ENCODE measurements at places on chromosomes 2 and 18.

- no peak for DNase-seq
Observed at GRCh38 chr2:6814312-6814711, 51.4 kb downstream of the CMPK2 start.

- DNase-seq: no peak
Observed at GRCh38 chr2:130972410-130972809, 120.8 kb downstream of the FAM168B start.

GRCh38 chr2:58501371-58502160 is 260.4 kb upstream of the FANCL start:
- no peak for DNase-seq

DNA sequence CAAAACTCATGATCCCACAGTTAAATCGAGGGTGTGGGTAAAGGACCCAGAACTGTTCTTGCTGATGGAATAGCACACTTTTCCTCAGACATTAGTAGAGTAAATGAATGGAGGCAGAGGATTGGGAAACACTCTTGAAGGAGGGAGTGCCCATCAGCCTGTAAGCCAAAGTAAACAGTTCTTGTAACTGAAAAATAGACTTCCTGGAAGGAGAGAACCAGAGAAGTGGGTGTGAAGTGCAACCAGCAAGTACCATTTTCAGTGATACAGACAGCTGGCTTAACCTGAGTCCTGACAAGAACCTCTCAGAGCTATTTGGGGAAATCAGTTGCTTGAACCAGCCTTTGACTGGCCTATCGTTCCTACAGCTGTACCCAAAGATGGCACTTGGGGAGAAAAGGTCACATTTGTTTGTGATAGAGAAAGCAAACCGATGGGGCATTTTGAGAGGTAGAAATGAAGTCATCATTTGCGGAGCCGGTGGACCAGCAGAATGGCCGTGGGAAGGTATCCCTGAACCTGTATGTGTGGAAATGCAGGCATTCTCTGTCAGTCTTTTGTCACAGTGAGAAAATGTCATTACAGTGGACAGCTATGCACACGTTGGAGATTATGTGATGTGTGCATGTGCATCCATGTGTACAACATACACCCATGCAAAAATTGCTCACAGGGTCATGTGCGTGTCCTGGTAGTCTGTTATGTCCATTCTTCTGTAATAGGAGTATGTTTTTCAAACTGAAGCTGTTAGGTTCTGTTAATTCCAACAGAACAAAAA is 17.8 kb downstream of the CRIM1 start:
- DNase-seq: no peak

DNA sequence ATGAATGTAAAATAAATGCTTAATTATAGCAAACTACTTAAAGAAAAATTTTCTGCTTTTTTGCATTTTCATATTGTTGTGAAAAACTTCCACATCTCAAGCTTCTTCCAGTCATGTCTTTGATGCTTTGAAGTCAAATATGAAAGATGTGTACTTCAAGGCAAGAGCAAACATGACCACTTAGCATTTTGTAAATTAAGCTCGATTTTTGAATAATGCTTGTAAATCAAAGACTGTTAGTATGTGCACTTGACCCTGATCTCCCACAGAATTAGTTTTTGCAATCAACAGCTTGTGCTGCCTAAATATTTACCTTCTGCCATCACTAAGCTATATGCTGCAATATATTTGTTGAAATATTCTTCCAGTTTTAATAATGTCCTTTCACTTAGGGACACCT is 486.1 kb upstream of the ID2 start:
- DNase-seq: no peak

- no peak for DNase-seq
Observed at GRCh38 chr2:205683502-205684367, 1.4 kb downstream of the NRP2 start.

DNA sequence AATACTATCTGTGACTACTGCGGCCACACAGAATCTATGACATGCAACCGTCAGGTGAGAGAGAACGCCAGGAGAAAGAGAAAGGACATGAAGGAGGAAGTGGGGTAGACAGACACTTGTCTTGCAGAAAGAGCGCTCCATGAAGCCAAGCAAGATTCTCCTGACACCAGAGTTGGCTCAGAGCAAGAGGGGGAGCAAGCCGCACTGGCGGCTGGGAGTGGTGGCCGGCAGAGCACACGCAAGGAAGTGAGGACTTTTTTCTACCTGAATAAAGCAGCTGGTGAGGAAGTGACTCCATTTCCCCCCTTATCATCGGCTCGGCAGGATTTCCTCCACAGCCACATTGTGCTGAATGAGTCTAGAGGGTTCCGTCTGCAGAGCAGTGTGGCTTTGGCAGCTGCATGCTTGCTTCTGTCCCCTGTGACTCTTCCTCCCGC is 181.6 kb downstream of the BCL2 start:
- peak; percentile 48 for DNase-seq

DNA sequence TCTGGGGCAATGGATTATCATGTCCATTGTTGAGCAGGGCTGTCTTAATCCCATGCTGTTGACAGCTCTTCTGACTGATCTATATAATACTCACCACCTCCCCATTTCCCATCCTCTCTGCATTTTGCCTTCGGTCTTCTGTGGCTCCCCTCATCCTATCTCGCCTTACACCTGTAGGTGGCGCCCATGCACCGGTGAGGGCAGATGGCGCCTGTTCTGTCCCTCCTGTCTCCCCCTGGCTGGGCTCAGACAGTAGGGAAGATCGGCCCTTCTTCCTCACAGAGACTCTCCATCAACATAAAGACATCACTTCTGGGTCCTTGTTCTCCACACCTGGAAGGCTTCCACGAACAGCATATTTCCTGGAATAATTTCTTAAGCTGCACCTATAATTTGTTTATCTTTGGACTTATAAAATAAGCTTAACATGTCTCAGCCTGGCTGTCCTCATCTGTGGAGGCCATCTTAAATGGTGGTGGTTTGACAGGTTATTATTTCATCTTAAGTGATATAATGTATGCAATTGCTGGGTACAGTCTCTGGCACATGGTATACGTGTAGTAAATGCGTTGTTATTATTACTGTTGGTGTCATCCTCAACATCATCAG is 10.9 kb upstream of the CDH20 start:
- DNase-seq: peak; percentile 4

DNA sequence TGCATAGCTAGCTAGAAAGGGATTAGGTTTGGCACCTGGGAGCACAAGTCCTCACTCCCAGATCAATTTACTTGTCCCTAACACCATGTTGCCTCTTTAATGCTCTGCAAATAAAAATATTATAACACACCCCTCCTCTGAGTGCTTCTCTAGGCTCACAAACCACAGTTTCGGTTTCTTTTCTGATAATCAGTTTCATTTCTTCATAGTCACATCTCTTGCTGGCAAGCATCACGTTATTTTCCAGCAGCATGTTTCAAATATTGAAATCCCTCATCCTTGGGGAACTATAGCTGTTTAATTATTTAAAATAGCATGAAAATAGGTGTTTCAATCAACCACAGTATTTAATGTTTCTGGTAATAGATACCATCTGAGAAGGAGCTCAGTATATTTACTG is 13.9 kb upstream of the SMCHD1 start:
- no peak for DNase-seq

DNA sequence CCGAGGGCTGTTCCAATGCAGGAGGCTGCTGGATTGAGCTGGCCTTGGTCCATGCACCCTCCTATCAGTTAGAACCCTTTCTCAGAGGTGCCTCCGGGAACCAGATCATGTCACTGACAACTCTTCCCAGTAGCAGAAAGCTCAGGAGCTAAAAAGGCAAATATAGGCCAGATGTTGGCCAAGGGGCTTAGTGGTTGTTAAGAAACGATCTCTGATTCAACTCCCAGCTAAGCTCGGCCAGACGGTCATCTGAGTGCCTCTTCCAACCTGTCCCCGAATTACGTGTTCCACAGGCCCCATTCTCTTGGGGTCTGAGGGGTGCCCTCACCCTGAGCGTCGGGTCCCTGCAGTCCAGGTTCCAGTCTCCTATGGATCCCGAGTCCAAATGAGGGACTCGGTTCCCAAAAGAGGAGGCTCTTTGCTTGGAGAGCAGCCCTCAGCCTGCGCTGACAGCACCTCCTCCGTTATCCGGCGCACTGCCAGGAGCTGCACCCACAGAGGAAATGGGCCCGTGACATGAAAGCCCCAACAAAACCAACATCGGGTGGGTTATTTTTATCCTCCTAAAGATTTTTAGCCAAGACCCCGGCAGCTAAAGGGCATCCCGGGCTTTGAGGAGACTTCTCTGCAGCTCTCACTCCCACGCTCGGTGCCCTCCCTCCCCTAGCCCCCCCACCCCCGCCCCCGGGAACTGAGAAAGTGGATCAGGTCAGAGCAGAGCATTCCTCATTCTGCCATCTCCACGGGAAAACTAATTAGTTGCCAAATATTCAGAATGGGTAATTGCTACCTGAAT is 106.6 kb upstream of the ID2 start:
- DNase-seq: peak; percentile 53

DNA sequence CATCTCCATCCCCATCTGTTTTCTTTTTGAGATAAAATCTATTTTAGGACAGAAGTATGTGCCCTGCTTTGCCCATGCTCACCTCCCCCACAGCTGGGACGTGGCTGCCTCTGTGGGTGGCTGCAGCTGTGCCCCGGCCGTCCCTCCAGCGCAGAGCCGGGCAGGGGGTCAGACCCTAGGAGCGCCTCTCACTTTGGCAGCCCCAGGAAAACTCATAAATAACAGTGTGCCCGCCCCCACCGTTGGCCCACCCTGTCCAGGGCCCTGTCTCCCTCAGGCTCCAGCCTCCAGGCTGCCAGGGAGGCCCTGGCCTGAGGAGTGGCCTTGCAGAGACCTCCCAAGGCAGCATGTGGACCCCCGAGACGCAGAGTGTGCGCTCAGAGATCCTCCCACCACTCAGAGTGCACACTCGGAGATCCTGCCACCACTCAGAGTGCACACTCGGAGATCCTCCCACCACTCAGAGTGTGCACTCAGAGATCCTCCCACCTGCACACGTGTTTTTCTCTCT is 178.1 kb downstream of the TWIST2 start:
- no peak for DNase-seq

- no peak for DNase-seq
Observed at GRCh38 chr18:49031511-49032188, 80.9 kb upstream of the SMAD7 start.

GRCh38 chr2:3466966-3467365 is 52.4 kb downstream of the ADI1 start:
- no peak for DNase-seq

DNA sequence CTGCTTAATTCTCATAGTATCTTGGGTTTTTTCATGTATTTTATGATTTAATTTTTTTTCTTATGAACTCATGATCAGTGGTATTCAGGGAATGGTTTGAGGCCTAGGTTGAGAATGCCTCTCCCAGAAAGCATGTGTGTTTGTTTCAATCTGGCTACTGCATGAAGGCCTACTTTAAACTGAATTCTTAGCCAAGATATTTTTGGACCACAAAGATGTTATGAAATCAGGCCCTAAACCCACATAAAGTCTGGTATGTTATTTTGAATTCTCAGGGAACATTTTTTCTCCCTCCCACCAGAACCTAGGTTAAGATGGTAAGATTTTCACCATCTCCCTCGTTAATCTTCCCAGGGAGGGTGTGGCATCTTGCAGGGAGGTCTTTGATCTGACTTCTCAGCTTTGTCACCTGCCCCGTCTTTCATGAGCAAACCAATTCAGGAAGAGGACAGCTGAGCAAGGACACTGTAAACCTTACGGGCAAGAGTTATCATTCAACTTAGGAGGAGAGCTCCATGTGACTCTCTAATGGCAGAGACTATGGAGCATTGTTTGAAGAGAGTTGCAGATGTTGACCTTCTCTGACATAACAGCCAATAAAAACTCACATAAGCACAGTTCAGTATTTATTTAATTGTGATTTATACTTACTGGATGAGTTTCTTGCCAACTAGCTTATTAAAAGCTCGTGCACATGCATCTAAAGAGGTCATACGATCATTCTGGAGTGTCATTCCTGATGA is 21.3 kb upstream of the ACKR3 start:
- no peak for DNase-seq

DNA sequence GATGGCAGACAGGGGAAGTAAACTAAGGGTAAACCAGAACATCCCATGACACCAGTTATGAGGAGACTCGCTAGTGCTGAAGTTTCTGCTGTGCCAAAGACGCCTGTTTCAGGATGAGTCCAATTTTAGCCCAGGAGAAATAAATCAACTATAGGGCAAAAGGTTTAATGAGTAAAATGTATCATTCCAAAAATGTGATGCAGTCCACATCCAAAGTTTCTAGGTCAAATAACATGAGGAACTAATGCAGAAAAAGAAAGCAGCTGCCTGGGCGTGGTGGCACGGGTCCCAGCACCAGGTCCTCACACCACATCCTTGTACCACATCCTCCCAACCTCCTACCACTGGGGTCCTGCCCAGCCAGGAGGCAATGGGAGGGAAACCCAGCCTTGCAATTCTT is 126.9 kb upstream of the CTAGE1 start:
- no peak for DNase-seq

DNA sequence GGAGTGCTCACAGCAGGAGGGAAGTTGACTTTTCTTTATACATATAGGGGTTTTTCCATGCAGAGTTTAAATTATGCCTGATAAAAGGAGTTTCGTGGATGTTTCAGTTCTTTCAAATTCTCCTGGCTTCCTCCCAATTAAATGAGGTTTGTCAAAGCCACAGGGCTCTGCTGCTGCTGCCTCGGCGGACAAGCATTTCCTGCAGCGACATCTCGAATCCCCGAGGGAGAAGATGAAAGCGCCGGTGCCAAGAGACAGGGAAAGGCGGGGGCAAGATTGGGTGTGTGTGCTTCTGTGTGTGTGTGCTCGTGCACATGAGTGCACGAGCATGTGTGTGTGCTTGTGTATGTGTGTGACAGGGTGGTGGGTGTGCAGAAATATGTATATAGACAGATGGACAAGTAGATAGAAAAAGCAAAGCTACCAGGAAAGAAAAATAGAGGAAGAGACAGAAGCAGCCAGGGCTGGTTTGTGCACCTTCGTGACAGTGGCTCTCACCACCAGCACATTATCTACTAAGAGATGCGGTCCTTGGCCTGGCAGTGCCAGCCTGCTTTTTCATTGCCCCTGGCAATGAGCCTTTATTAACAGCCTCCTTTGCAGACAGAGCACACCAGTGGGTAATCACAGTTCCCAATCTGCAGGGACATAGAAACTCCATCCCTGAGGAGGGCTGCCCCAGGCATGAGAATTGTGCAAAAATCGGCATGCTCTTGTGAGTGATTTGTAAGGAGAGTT is 76.2 kb downstream of the CDK15 start:
- no peak for DNase-seq

- DNase-seq: no peak
Observed at GRCh38 chr18:21912339-21913239, 172.0 kb downstream of the MIB1 start.
